ENCODE measurements at places on chromosomes 1 and 21.

- no peak for DNase-seq
Observed at GRCh38 chr1:232452117-232452516, 177.8 kb downstream of the SIPA1L2 start.

DNA sequence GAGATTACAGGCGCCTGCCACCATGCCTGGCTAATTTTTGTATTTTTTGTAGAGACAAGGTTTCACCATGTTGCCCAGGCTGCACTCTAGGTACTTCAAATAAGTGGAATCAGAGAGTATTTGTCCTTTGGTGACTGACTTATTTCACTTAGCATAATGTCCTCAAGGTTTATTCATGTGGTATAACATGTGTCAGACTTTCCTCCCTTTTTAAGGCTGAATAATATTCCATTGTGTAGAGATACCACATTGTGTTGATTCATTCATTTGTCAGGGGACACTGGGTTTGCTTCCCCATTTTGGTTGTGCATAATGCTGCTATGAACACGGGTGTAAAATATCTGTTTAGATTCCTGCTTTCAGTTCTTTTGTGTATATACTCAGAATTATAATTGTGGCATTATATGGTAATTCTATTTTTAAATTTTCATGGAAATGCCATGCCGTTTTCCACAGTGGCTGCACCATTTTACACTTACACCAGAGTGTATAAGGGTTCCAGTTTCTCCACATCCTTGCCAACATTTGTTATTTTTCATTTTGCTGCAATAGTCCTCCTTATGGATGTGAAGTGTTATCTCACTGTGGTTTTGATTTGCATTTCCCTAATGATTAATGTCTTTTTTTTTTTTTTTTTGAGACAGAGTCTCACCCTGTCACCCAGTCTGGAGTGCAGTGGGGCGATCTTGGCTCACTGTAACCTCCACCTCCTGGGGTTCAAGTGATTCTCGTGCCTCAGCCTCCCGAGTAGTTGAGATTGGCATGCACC lies 35.1 kb downstream of the IL6R start:
- DNase-seq, result no peak

DNA sequence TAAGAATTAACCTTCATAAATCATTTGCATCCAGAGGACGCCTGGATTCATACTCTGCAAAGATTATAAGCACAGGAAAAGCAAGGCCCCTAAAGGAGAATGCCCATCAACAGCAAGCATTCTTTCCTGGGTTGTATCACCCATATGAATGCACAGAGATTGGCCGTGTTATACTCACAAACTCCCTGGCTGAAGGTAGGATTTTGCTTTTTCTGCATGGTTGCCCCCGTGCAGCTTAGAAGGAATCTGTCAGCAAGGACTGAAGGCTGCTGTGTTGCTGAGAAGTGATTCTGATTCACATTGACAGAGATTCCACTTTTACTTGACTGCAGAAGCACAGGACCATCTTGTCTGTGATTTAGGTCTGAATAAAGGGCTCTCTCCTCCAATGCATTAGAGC lies 283.0 kb downstream of the LRRIQ3 start:
- peak; percentile 1 for DNase-seq

- no peak for DNase-seq
Observed at GRCh38 chr1:147480565-147480935, 60.8 kb upstream of the BCL9 start.

- no peak for DNase-seq
Observed at GRCh38 chr1:64861611-64862010, 104.7 kb downstream of the JAK1 start.

GRCh38 chr1:12490532-12491142 lies 127.4 kb downstream of the DHRS3 start:
- no peak for DNase-seq

GRCh38 chr1:25183126-25183980 lies 48.9 kb downstream of the SYF2 start:
- DNase-seq, result no peak

- peak; percentile 25 for DNase-seq
Observed at GRCh38 chr1:186155594-186155993, 219.5 kb downstream of the TPR start.

DNA sequence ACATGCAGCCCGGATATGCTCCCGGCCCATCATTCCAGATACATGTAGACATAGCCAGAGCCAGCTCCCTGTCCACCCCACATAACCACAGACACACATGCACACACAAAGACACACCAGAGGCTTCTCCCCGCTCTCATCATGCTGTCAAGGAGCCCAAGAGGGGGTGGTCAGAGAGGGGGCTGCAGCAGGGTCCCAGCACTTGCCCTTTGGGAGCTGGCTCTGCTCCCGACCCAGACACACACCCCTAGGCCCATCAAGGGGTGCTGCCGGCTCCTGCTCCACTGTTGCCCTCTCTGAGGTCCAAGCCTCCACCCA lies 2.6 kb downstream of the PTAFR start:
- DNase-seq, result no peak

DNA sequence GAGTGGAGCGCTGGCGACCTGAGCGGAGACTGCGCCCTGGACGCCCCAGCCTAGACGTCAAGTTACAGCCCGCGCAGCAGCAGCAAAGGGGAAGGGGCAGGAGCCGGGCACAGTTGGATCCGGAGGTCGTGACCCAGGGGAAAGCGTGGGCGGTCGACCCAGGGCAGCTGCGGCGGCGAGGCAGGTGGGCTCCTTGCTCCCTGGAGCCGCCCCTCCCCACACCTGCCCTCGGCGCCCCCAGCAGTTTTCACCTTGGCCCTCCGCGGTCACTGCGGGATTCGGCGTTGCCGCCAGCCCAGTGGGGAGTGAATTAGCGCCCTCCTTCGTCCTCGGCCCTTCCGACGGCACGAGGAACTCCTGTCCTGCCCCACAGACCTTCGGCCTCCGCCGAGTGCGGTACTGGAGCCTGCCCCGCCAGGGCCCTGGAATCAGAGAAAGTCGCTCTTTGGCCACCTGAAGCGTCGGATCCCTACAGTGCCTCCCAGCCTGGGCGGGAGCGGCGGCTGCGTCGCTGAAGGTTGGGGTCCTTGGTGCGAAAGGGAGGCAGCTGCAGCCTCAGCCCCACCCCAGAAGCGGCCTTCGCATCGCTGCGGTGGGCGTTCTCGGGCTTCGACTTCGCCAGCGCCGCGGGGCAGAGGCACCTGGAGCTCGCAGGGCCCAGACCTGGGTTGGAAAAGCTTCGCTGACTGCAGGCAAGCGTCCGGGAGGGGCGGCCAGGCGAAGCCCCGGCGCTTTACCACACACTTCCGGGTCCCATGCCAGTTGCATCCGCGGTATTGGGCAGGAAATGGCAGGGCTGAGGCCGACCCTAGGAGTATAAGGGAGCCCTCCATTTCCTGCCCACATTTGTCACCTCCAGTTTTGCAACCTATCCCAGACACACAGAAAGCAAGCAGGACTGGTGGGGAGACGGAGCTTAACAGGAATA lies 4.2 kb downstream of the TFAP2E start:
- DNase-seq, result no peak

GRCh38 chr1:220982686-220983085 lies 103.4 kb downstream of the HLX start:
- no peak for DNase-seq

DNA sequence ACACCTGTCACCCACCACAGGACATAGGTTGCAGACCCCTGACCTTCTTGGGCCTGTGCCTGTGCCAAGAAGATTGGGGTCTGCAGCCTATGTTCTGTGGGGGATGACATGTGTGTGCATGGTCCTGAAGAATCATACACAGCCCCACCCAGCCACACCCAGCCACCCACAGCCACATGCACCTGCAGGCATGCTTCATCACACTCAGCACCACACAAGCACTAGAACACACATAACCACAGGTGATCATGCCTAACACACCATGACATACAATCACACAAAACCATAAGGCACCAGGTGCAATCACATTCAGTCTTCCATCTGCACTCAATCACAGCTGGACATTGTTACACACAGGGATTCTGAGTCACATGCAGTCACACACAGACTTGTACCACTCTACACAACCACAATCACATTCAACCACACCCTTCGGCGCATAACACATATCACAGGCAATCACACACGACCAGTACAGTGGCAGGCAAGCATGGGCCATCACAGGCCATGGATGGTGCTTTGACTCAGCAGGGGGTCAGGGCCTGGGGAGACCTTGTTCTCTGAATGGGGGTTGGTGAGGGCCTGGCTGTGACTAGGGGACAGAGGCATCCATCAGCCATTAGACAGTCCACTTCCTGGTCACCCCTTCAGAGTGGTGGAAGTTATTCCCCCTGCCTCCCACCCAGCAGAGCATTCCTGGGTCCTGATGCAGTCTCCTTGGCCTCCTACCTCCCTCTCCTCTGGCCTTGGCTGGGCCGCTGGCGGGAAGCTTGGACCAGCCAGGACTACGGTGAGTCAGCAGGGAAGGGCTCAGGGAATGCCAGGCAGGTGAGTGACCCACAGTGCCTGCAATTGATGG lies 44.3 kb upstream of the EPS8L3 start:
- DNase-seq, result no peak

- DNase-seq, result no peak
Observed at GRCh38 chr21:34201481-34201858, 128.1 kb downstream of the MRPS6 start.

DNA sequence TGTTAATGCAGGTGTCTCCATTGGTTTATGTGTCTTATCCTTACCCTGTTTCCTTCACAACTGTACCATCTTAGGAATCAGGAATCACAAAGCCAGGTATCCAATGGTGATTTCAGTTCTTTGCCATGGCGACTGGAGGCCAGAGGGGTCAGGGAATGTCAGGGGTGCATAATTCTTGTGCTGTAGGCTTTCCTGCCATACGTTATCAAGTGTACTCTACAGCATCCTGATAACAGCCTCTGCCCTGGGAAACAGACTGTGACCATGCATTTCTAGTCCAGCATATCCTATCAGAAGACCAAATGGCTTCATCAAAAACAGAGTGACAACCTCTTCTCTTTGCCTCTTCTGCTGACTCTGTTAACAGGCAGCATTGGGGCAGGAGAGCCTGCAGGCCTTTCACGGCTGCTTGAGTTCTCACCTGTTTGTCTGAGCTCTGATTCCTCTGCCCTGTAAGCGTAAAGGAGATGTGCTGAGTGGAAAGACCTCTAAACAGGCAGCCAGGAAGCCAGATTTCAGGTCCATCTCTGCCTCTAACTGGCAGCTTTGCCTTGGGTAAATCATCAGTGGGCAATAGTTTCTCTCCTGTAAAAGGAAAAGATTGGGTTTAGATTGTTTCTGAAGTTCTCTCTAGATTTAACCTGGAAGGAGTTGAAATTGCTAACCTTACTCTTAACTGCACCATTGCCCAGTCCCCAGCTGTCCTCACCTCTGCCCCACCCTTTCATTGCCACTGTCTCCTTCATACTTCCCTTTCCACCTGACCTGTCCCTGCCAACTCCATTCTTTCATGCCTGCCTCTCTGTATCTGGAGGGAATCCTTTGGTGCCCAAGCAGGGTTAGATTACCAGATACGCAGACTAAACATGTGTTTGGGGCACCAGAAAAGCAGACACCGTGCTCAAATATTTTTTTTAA lies 80.2 kb downstream of the LRRC8D start:
- DNase-seq, result no peak

- no peak for DNase-seq
Observed at GRCh38 chr1:148309940-148310500, 157.9 kb upstream of the NBPF11 start.

GRCh38 chr1:66276218-66276617 lies 257.7 kb upstream of the SGIP1 start:
- DNase-seq, result no peak

DNA sequence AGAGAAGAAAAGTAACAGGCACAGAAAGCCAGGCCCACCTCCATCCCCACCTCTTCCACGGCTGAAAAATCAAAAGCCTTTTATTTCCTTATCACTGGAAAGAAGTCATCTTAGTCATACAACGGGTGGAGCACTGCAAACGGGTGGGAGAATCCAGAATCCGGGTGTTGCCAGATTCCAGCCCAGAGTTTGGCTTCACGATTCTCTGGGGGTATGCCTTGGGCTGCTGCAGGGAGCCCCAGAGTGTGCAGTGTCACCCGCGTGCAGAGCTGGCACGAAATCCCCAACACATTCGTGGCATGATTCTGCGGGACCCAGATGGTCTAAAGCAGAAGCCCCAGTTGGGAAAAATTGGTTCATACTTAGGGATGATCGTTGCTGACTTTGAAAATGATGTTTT lies 2.6 kb upstream of the NPPA start:
- DNase-seq, result no peak

DNA sequence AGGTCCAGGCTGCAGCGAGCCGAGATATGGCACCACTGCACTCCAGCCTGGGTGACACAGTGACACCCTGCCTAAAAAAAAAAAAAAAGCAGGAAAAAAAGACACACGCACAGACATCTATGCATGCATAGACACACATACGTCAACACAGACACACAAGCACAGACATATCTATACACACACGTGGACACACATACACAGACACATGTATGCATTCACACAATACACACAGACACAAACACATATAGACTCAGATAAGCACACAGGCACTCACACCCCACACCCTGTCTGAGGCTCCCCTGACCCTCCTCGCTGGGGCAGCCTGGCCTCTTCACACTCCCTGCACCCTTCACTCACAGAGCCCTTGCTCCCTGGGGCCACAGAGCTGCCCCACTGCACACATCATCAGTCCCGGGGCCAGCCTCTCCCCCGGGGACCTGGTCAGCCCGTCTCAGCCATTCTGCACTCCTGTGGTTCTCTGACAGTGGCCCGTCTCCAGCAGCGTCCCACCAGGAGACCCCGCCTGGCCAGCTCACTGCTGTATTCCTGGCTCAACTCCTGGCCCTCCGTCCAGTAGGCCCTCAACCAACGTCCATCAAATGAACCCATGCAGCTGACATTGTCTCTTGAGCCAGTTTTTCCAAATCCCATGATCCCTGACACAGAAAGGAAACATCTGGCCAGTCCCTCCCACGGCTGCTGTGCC lies 4.6 kb upstream of the PRKCZ start:
- no peak for DNase-seq

DNA sequence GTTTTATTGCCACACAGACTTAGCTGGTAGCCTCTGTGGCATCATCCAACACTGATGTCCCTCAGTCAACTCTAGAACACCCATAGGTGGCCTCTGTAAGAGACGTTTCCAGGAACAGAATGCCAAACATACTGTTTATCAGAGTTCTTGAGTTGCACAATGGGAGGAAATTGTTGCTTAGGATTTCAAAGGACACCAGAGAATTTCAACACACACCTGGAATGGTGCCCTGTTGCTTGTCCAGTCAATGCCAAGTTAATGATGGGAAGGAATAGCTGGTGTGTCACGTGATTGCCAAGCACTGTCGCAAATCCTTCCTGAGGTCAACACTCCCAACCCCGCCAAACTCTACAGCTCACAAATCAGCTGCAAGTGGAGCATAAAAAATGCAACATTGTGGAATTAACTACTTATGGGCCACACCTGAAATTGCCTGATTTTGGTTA lies 28.6 kb upstream of the DUSP23 start:
- DNase-seq, result no peak

DNA sequence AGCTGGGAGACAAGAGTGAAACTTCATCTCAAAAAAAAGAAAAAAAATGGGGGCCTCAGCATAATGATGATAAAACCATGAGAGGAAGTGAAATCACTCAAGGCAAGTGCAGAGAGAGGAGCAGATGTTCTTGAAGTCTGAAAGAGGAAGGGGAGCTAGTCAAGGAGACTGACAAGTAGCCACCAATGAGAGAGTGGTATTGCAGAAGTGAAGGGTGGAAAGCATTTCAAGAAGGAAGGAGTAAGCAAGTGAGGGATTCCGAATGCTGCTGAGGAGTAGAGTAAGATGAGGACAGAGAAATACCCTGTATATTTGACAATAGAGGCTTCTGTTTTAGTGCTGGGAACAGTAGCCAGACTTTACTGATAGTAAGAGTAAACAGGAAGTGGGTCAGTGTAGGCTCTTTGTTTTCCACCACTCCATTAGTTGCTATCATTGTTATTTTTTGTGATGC lies 2.9 kb downstream of the TATDN3 start:
- DNase-seq, result peak; percentile 85
